Stimulated activated memory B cell treated with anti-CD40 and anti-IgM and Interleukin-4, amounts not matched to agents 10 μg/mL and 1 μg/mL and 100 μg/mL, for 72 hours (primary cell): ENCODE measurements at places on chromosomes 3 and 15.

- no peaks in the 10 kb centered on the region for H3K4me1 ChIP-seq
- no peaks in the 10 kb centered on the region for H3K27me3 ChIP-seq
- no peak overlapping the region for H3K27ac ChIP-seq
- H3K4me3 ChIP-seq = no peak overlapping the region
- H3K36me3 ChIP-seq = no peaks in the 10 kb centered on the region
- no peak for ATAC-seq
Measured at GRCh38 chr3:153856932-153857331, 264.3 kb upstream of the ARHGEF26 start.

DNA sequence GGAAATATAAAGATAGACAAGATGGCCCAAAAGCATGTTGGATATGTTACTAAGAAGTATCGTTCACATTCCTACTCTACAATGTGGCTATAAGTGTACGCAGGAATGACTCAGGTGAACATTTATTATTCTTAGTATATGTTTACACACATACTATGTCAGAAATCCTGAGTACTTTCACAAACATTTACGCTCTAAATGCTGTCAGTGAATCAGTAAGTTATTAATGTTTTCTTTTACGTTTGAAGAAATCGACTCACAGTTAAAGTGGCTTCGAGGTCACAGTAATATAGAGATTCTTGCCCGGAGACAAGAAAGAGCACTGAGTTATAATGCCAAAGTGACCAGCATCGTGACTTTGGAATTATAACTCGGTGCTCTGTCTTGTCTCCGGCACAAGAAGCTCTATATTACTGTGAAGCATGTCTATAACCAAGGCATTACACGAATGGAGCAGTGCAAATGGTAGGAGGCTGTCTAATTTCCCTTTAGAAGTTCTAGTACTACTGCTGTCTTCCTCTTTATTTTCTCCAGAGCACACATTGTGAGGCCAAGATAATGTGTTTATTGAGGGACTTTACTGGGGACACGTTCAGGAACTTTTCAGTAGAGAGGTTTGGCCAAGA, 61.8 kb upstream of the P3H2 start:
- H3K36me3 ChIP-seq = no peaks in the 10 kb centered on the region
- ATAC-seq = no peak
- H3K4me3 ChIP-seq = no peak overlapping the region
- no peak overlapping the region for H3K27ac ChIP-seq

GRCh38 chr3:60536420-60536819, 714.8 kb downstream of the FHIT start:
- peak; percentile 43 for ATAC-seq
- H3K36me3 ChIP-seq = no peaks in the 10 kb centered on the region
- H3K4me3 ChIP-seq = no peak overlapping the region
- H3K4me1 ChIP-seq = no peaks in the 10 kb centered on the region
- H3K27me3 ChIP-seq = no peaks in the 10 kb centered on the region

GRCh38 chr3:27681249-27681748, 40.8 kb downstream of the EOMES start:
- peaks cover 18% of the 10 kb centered on the region for H3K4me1 ChIP-seq
- peak; percentile 77 for ATAC-seq
- H3K36me3 ChIP-seq = no peaks in the 10 kb centered on the region

- peak overlapping the region; percentile 54 for H3K4me3 ChIP-seq
- ATAC-seq = no peak
- no peak overlapping the region for H3K27ac ChIP-seq
- peaks cover 1% of the 10 kb centered on the region for H3K36me3 ChIP-seq
- H3K27me3 ChIP-seq = no peaks in the 10 kb centered on the region
Measured at GRCh38 chr3:10012106-10012505, 14.1 kb upstream of the FANCD2 start.

- peaks cover 69% of the 10 kb centered on the region for H3K36me3 ChIP-seq
- no peaks in the 10 kb centered on the region for H3K27me3 ChIP-seq
- H3K4me1 ChIP-seq = no peaks in the 10 kb centered on the region
- no peak for ATAC-seq
Measured at GRCh38 chr3:132593947-132594323, 3.1 kb upstream of the ACKR4 start.

DNA sequence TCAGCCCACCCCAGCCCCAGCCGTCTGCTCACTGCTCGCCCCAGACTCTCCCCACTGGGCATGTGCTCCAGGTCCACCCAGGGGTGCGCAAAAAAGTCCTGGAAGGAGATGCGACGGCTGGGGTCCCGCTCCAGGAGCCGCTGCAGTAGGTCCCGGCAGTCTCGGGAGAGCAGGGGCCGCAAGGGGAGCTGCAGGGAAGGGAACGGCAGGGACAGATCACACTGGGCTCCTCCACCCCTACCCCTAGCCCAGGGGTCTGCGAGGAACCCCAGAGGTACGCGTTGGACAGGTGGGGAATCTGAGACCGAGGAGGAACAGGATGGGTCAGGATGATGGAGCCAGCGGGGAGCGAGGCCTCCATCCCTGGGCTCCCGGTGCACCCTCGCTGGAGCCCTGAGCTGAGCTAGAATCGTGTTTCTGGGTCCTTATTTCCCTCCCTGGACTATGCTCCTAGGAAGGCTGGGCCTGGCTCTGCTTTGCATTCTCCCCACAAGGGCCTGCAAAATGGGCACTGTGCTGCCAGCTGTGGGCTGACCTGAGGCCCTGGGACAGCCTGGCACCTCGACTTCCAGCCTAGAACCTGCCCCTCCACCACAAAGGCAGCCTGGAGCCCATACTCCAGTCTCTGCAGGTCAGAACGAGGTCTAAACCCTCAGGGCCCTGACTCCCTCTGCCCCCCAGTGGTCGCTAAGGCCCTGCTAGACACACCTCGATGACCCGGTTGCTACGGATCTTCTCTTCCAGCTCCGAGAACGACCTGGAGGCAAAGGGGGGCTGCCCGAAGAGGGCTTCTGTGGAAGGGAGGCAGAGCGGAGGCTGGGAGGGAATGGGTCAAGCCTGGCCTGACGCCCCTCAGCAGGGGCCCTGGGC, 3.2 kb downstream of the ULK3 start:
- ATAC-seq = no peak
- H3K4me3 ChIP-seq = no peak overlapping the region
- no peak overlapping the region for H3K27ac ChIP-seq

- H3K36me3 ChIP-seq = peaks cover 29% of the 10 kb centered on the region
- peak overlapping the region; percentile 44 for H3K27ac ChIP-seq
- ATAC-seq = no peak
- no peak overlapping the region for H3K4me3 ChIP-seq
- H3K4me1 ChIP-seq = peaks cover 48% of the 10 kb centered on the region
Measured at GRCh38 chr15:50431204-50431603, 7.0 kb downstream of the USP8 start.

DNA sequence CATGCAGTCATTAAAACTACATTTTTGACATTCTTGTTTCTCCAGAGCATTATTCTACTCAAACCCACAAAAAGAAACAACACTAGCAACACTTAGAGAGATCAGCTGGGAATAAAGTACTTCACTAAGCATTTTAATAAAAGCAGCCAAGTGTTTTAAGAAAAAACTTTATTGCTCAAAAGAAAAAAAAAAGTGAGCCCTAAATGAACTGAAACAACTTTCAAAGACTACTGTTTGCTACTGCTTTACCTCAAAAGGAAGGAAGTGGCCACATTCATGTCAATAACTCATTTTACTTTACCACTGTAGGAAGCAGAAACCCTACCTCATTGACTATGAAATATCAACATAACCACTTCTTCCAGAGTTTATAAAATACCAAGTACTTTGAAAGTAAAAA, 91.3 kb downstream of the UACA start:
- H3K27ac ChIP-seq = no peak overlapping the region
- H3K4me1 ChIP-seq = peaks cover 8% of the 10 kb centered on the region
- no peak for ATAC-seq
- no peak overlapping the region for H3K4me3 ChIP-seq

GRCh38 chr3:37715358-37715757, 146.3 kb upstream of the CTDSPL start:
- H3K4me3 ChIP-seq = no peak overlapping the region
- no peaks in the 10 kb centered on the region for H3K4me1 ChIP-seq
- H3K27me3 ChIP-seq = no peaks in the 10 kb centered on the region
- no peaks in the 10 kb centered on the region for H3K36me3 ChIP-seq
- no peak for ATAC-seq

GRCh38 chr3:162626172-162626571, 1129.6 kb downstream of the OTOL1 start:
- no peak overlapping the region for H3K27ac ChIP-seq
- no peaks in the 10 kb centered on the region for H3K36me3 ChIP-seq
- no peak for ATAC-seq
- no peak overlapping the region for H3K4me3 ChIP-seq
- no peaks in the 10 kb centered on the region for H3K27me3 ChIP-seq

- peaks cover 57% of the 10 kb centered on the region for H3K4me1 ChIP-seq
- H3K4me3 ChIP-seq = peak overlapping the region; percentile 55
- no peaks in the 10 kb centered on the region for H3K27me3 ChIP-seq
- peak overlapping the region; percentile 95 for H3K27ac ChIP-seq
Measured at GRCh38 chr3:111610189-111610588, 15.0 kb upstream of the ZBED2 start.

DNA sequence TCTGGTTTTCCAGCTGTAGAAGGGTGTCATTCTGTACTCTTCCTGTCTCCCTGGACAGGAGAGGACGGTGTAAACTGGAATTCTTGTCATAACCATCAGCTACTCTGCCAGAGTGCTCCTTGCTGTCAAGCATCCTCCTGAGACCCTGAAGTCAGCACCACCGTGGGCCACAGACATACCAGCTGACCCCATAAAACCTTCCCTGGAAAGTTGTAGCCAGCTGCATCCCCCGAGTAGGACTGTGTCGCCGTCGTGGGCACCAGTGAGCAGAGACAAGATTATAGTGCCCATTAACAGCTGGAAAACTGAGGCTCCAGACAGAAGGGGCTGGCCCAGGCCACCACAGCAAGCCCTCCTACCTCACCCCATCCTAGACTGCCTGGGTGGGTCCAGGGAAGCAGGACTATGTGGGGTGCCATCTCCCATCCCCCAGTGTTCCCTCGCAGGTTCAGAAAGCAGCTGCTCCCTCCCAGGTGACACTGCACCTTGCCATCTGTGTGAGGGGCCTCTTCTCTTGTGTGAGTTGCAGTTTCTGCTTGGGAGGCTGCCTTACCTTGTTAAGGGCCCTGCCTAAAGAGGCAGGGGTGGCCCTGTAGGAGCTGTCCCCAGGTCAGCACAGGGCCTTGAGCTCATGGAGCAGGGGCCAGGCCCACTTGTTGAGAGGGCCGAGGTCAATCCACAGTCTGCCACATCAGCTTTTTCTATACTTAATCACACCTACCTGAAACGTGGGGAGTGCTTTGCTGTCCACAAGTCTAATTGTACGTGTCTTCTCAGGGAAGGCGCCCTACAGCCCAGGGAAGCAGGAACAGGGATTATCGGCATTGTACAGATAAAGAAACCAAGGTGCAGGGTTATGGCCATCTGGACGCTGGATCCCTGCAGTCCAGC, 191.9 kb upstream of the LINGO1 start:
- no peaks in the 10 kb centered on the region for H3K36me3 ChIP-seq
- ATAC-seq = no peak
- H3K4me1 ChIP-seq = peaks cover 8% of the 10 kb centered on the region
- H3K4me3 ChIP-seq = no peak overlapping the region
- peaks cover 43% of the 10 kb centered on the region for H3K27me3 ChIP-seq
- H3K27ac ChIP-seq = no peak overlapping the region

- no peaks in the 10 kb centered on the region for H3K36me3 ChIP-seq
- no peaks in the 10 kb centered on the region for H3K4me1 ChIP-seq
- no peaks in the 10 kb centered on the region for H3K27me3 ChIP-seq
- H3K27ac ChIP-seq = no peak overlapping the region
Measured at GRCh38 chr3:110811050-110811449, 260.6 kb upstream of the NECTIN3 start.

DNA sequence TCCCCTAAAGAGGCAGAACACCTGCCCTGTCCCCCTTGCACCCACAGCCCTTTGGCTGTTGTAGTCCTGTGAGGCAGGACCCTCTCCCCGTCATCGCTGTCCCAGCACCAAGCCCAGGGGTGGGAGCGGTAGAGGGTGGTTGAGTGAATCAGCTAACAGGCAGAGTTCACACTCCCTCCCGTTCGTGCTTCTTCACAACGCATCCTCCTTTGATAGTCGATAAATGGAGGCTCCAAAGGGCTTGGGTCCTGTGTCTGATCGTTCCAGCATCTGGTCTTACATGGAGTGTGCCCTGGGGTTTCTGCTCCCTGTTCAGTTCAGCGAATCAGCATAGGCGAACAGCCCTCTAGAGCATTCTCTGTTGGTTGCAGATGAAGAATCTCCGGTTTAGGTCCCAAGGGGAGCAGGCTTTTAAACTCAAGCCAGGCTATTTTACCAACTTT, 820 bp upstream of the HMCES start:
- H3K27ac ChIP-seq = peak overlapping the region; percentile 84
- peaks cover 42% of the 10 kb centered on the region for H3K36me3 ChIP-seq
- peaks cover 63% of the 10 kb centered on the region for H3K4me1 ChIP-seq
- no peaks in the 10 kb centered on the region for H3K27me3 ChIP-seq

DNA sequence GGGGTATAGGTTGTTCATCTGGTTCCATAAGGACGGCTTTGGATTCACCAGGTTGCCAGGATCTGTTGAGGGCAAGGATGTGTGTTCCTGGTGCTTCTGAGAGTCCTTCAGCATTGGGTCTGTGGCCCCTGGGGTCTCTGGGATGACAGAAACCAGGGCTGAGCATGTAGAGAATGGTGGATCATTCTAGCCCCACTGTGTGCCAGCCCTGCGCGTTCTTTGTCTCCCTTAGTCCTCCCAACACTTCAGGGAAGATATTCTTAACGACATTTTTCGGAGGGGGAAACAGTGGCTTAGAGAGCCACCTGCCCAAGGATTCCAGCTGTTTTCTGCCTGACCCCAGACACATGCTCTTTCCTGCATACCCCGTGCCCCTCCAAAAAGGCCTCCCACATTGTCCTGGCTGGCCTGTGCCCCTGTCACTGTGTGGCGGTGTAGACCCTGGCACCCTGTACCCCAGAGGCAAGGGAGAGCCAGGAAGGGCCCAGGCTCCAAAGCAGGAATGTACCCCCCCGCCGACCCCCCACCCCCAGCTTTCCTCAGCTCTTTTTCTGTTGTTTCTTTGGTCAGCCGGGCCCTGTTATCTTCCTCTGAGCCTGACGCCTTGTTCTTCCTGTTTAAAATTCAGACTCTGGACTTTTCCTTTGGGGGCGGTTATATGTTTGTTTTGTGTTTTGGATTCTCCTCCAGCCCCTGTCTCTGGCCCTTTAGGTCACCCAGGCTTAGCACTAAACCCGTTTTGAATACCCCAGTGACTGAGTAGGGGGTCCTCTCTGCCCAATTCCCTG, 57.8 kb upstream of the SMAD6 start:
- no peak overlapping the region for H3K27ac ChIP-seq
- no peaks in the 10 kb centered on the region for H3K36me3 ChIP-seq
- H3K4me1 ChIP-seq = no peaks in the 10 kb centered on the region
- ATAC-seq = no peak
- H3K27me3 ChIP-seq = peaks cover 15% of the 10 kb centered on the region

GRCh38 chr3:57956119-57956832, 51.9 kb upstream of the FLNB start:
- no peak overlapping the region for H3K4me3 ChIP-seq
- no peak for ATAC-seq
- H3K4me1 ChIP-seq = peaks cover 22% of the 10 kb centered on the region
- H3K27ac ChIP-seq = no peak overlapping the region
- H3K27me3 ChIP-seq = no peaks in the 10 kb centered on the region
- no peaks in the 10 kb centered on the region for H3K36me3 ChIP-seq

- H3K27me3 ChIP-seq = peaks cover 20% of the 10 kb centered on the region
- peaks cover 5% of the 10 kb centered on the region for H3K36me3 ChIP-seq
- H3K27ac ChIP-seq = no peak within 1 kb of the TSS
- peaks cover 39% of the 10 kb centered on the region for H3K4me1 ChIP-seq
Measured at GRCh38 chr15:52295421-52296001, at the start of gene MYO5C. Gene MYO5C (minus strand): TSS chr15:52295804. CDS start chr15:52295636, 168 bp downstream.
